ENCODE measurements at places on chromosomes 12 and 14.

DNA sequence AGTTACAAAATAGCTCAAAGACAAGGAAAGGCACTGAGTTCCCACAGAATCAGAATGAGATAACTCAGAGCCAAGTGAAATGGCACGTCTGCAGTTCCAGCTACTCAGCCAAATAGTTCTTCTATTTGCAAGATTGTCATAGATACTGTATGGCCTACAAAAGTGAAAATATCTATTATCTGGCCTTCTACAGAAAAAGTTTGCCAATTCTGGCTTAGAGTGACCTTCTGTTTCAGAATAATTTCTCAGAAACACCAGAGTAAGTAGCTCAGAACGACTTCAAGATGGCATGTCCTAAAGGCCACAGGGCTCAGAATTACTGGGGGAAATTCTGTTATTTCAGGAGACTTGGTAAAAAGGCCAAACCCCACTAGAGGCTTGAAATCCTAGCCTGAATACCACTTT lies 10.7 kb upstream of the RTRAF start:
- peak; percentile 69 for DNase-seq

DNA sequence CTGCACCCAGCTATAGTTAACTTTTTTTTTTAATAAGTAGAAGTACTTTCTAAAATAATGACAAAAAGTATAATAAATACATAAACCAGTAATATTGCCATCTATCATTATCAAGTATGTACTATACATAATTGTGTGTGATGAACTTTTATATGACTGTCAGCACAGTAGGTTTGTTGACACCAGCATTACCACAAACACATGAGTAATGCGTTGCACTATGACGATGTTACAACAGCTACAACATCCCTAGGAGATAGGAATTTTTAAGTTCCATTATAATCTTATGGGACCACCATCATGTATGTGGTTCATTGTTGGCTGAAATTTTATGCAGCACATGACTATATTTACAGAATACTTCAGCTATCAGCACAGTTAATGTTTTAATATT lies 62.9 kb upstream of the VSX2 start:
- DNase-seq: no peak

DNA sequence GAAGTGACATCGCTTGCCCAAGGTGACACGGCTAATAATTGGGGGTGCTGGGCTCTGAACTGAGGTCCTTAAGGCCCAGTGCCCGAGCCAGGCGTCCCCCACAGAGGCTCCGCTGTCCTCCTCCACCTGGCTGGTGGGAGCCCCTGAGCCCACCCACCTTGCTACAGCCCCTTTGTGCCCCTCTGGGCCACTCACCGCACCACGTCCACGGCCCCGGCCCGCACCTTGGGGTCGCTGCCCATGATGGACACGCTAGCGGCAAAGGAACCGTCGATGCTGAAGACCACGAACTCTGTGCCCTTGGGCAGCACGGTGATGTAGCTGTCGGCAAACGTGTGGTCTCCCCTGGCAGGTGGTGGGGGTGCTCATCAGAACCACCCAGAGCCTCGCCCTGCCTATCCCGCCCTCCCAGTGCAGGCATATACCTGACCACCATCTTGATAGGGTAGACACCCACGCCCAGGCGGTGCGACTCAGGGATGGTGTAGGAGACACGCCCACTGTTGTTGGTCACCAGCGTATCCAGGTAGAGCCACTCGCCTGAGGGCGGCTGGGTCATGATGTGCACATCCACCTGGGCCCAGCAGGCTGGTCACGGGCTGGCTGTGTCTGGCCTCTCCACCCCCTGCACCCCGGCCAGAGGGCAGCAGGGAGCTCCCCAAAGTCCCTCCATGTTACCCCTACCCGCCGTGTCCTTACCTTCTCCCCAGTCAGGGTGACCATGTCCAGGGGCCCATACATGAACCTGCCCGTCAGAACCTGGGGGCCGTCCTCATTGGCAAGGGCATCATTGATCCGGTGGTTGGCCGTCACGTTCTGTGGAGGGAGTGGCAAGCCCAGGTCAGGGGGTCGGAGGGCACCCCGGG lies 6.8 kb downstream of the ARL6IP4 start:
- DNase-seq: peak; percentile 33

DNA sequence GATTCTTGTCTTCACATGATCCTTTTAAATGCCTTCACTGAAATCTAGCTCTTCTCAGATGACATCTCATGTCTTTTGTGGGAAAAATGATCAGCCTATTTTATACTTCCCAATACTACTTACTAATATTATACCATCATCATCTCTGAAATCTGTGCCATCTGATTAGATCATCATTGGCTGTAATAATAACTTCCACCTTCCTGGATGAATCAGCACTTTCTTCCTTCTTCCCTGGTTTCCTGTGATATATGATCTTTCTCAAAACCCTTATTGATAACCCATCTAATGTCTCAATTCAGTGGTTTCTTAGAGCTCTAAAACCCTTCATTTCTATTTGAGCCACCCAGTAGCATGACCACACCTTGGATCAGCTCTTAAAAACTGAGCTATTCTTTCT lies 30.9 kb downstream of the GPR137C start:
- DNase-seq: no peak

DNA sequence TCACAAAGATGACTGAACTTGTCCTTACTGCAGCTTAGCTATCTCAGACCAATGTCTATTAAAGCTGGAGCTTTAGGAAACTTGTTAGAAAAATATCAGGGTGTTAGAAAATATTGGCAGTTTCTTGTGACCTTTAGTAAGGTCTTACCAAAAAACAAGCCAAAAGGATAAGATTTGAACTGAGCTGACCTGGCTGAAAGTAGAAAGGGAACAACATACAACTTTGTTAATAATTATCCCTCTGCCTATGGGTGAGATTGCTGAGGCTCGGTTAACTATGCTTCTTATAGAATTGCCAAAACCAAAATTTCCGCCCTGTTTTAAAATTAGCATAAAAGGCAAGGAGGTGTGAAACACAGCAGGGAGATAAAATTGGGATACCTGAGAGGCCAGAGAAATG lies 73.8 kb downstream of the DHRS2 start:
- DNase-seq: no peak

GRCh38 chr14:60637479-60638315 lies 11.6 kb downstream of the SIX1 start:
- DNase-seq: no peak

- peak; percentile 96 for DNase-seq
Measured at GRCh38 chr12:48852734-48853688, 1.0 kb upstream of the DDX23 start.

- no peak for DNase-seq
Measured at GRCh38 chr12:119940897-119941296, 48.1 kb upstream of the BICDL1 start.

- no peak for DNase-seq
Measured at GRCh38 chr12:51866762-51867161, 18.2 kb upstream of the FIGNL2 start.

GRCh38 chr14:71905031-71905430 lies 27.2 kb upstream of the RGS6 start:
- no peak for DNase-seq

DNA sequence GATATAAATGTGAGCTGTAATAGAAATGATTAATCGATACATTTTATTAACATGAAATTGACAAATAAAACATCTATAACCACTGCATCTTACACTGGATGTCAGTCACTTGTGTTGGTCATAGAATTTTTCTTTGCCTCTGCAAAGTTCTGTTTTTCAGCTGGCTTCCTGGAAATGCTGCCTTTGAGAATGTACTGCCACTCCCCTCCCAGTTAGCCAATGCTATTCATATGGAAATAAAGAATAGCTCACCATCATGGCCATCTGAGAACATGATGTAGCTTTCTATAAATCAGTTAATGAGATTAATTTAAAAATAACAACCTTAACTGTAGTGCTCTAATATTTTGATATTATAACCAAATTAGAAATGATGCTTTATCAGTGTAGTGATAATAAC lies 41.1 kb downstream of the SLCO1B1 start:
- DNase-seq: no peak

DNA sequence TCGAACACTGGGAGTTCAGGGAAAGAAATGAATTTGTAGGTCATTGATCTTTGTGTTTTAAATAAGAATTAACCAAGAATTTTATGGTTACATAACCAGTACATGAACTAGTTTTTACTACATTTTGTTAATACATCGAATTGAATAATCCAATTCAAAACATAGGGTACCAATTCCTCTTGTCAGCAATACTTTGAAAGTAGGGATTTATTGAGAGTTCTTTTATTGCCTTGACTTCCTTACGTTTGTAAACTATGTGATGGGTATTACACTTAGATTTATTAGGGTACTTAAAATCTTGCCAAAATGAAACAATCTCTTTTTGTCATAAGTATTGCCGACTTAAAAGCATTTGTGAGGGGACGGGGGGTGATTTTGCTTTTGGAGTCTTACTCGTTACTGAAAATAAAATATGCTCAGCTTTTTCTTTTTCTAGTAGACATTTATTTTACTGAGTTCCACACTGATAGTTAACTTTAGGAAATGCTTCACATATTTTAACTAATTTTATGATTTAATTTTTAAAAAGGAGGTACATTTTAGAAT lies 22.4 kb downstream of the SOCS2 start:
- DNase-seq: no peak

DNA sequence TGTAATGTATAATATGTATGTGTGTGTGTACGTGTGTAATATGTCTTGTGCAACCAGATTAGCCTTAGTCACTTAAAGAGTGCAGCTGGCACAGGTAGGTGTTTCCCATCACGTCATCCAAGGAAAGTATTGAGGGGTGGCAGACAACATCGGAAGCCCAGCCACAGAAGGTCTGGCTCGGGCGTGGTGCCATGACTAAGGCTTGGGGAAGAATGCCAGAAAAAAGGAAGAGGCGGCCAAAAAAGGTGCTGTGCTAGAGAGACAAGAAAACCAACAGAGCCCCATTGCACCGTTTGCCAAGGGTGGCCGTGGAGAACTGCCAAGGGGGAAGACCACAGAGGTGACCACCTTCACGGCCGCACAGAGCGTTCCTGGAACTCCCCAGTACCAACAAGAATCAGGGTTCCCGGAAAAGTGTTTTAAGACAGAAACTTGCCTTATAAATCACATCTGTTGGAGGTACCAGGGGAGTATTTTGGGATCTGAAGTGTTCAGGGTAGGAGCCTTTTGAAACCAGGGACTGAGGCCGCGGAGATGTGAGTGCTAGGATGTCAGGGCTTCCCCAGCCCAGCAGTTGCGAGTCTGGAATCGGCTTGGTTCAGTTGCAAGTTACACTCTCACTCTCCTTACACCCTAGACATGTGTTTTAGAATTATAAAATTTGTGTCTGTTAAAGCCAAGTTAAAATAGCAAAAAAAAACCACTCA lies 131.2 kb upstream of the DYRK2 start:
- DNase-seq: peak; percentile 23

GRCh38 chr12:65668981-65669695 lies 155.1 kb upstream of the HMGA2 start:
- DNase-seq: no peak

- DNase-seq: no peak
Measured at GRCh38 chr14:91521061-91521640, 11.0 kb upstream of the PPP4R3A start.

GRCh38 chr12:124422570-124423523 lies 128.0 kb downstream of the RFLNA start:
- DNase-seq: peak; percentile 69

- no peak for DNase-seq
Measured at GRCh38 chr12:40784102-40784501, 91.9 kb downstream of the CNTN1 start.

DNA sequence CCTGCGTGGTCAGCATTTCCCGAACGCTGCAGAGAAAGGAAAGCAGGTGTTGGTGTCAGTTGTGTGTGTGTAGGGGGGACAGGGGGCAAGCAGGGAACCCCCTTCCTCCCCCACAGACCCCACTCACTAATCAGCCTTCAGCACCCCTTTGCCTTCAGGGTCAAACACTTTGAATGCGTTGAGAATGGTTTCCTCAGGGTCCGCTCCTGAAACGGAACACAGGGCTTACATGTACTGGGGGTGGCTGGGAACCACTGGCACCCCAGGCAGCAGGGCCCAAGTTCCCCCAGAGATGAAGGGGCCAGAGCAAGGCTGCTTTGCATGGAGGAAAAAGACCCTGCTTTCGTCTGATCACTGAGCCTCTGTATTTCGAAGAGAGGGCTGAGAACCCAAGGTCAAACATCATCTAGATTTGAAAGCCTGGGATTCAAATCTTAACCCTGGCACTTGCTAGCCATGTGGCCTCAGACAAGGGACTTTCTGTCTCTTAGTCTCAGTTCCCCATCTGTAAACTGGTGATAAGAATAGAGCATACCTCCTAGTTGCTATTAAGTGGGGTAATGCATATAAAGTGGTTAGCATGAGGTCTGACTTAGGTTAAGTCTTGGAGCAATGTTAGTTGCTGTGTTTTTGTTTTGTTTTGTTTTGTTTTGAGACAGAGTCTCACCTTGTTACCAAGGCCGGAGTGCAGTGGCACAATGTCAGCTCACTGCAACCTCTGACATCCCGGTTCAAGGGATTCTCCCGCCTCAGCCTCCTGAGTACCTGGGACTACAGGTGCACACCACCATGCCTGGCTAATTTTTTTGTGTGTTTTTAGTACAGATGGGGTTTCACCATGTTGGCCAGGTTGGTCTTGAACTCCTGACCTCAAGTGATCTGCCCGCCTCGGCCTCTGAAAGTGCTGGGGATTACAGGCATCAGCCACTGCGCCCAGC lies 7.0 kb downstream of the MYL2 start:
- peak; percentile 38 for DNase-seq

- DNase-seq: peak; percentile 95
Measured at GRCh38 chr12:68378872-68379606, 46.9 kb upstream of the MDM1 start.

Measured in hematopoietic multipotent progenitor cell treated with erythropoietin and hydrocortisone succinate and interleukin-3 and kit ligand, for 6 days (in vitro differentiated cells).